ENCODE measurements at places on chromosomes 2 and 18.
A peak's percentile ranks its signal among the peaks of the same experiment; 100 is the strongest.

GRCh38 chr2:240319221-240319854 is 116.1 kb upstream of the GPC1 start:
- peak; percentile 37 for DNase-seq

- DNase-seq: no peak
Measured at GRCh38 chr2:118856978-118857676, 9.7 kb upstream of the EN1 start.

GRCh38 chr2:144738749-144739148 is 218.8 kb upstream of the ZEB2 start:
- no peak for DNase-seq

GRCh38 chr18:34729740-34730355 is 19.8 kb downstream of the DTNA start:
- no peak for DNase-seq

- DNase-seq: no peak
Measured at GRCh38 chr2:134792186-134792585, 46.2 kb upstream of the ACMSD start.

DNA sequence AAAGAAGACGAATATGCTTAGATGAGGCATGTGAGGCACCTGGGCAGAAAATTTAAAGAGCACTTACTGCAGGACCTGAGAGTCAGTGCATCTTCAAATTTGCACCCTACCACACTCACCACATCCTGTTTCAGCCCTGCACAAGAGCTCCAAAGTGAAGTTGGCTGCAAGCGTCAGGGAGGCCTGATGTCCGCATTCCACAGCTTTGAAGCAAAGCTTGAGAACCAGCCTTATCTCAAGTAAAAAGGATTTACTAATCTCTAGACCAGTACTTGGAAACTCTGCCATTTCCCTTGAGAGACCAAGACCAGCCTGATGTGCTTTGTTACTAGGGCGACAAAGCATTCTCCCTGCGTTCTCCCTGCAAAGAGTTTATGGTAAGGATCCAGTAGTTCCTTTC is 3.4 kb upstream of the ASNSD1 start:
- DNase-seq: no peak

- DNase-seq: no peak
Measured at GRCh38 chr2:207341804-207342203, 176.1 kb upstream of the KLF7 start.

DNA sequence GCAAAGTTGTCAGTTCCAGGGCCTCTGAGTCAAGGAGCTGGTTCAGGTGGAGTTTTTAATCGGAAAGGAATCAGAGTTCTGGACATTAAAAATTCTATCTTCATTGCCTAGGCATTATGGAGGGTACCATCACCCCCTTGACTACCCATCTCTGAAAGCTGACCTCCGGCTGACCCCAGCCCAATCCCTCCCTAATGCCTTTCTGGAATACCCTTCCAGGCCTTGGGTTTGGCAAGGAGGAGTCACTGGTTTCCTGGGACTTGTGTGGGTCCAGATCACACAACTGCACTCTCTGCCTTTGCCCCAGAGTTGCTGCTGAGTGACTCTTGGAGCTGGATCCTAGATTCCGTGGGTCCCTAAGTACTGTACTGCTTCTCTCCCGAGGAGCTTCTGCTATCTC is 1.0 kb upstream of the OSR1 start:
- DNase-seq: no peak

GRCh38 chr2:33763671-33764310 is 164.7 kb upstream of the FAM98A start:
- no peak for DNase-seq

DNA sequence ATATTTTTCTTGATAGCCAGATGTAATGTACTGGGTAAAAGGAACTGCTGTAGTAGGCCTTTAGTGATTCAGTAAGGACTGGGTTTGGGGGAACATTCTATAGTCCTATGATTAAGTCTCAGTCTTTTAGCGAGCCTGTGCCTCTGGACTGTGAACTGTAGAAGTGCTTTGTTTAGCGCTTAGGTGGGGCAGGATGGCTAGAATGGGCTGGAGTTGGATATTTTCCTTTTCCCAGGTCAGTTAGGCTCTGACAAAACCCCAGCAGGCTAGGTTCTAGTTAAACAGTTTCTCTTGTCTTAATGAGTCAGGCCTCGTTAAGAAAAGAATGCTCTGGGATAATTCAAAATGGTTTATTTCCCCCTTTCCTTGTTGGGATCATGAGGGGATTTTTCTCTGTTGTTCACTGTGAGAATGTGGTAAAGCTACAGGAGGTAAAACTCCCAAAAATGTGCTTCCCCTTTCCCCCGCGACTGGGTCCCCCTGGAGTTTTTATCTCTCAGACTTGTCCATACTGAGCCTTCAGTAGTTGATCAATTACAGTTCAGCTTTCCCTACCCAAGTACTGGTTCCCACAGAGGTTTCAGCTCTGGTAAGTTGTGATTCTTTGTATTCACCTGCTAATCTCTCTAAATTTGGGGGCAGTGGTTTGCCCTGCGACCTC is 31.5 kb downstream of the EHBP1 start:
- no peak for DNase-seq

GRCh38 chr2:204315236-204315662 is 230.0 kb upstream of the PARD3B start:
- no peak for DNase-seq

DNA sequence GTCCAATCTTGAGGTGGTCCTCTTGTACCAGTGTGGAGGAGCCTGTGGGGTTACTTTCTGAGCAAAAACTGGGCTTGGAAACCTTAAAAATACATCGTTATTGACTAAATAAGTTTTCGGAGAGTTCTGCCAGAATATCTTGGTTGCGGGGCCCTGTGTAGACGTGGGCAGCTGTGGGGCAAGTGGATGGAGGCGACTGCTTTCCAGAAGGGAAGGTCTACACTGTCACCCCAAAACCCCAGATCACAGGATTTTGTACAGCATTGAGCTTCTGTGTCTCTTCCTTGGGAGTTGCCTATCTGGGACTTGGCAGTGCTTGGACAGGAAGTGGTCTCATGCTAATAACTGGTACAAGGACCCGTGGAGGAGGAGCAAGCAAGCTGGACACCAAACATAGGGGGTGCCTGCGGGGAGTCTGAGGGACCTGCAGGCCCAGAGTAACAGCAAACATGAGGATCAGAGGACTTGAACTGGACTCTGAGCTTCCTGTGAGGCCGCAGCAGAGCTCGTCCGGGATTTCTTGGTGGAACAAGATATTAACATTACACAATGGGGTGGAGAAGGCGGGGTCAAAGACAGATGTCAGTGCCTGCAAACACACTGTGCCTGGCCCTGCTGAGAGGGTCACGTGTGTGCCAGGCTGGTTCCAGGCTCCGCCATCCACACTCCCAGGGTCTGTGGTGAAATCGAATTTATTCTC is 48.0 kb upstream of the CTLA4 start:
- DNase-seq: no peak

DNA sequence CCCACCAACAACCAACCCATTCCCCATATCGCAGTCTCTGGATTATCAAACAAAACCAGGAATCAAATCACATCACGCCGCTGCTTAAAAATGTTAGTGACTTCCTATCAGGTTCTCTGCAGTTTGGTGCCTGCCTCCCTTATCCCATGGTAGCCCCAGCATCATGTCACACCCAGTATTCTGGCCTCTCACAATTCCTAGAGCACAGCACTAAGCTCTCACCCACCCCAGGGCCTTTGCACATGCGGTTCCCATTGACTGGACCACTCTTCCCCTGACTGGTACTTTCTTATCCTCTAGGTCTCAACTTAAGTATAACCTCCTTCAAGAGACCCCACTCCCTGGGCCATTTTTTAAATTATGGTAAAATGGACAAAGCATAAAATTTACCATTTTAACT is 12.8 kb downstream of the ATP8B1 start:
- DNase-seq: no peak

- no peak for DNase-seq
Measured at GRCh38 chr2:31212659-31213600, 4.4 kb downstream of the CAPN14 start.

GRCh38 chr2:54606393-54606958 is 117.0 kb upstream of the EML6 start:
- no peak for DNase-seq

- no peak for DNase-seq
Measured at GRCh38 chr18:48957136-48957535, 6.4 kb upstream of the SMAD7 start.

GRCh38 chr18:7766817-7767216 is 199.7 kb downstream of the PTPRM start:
- no peak for DNase-seq

GRCh38 chr18:9281780-9282179 is 52.8 kb upstream of the TWSG1 start:
- DNase-seq: no peak

GRCh38 chr2:65548576-65549256 is 116.3 kb upstream of the SPRED2 start:
- DNase-seq: no peak

DNA sequence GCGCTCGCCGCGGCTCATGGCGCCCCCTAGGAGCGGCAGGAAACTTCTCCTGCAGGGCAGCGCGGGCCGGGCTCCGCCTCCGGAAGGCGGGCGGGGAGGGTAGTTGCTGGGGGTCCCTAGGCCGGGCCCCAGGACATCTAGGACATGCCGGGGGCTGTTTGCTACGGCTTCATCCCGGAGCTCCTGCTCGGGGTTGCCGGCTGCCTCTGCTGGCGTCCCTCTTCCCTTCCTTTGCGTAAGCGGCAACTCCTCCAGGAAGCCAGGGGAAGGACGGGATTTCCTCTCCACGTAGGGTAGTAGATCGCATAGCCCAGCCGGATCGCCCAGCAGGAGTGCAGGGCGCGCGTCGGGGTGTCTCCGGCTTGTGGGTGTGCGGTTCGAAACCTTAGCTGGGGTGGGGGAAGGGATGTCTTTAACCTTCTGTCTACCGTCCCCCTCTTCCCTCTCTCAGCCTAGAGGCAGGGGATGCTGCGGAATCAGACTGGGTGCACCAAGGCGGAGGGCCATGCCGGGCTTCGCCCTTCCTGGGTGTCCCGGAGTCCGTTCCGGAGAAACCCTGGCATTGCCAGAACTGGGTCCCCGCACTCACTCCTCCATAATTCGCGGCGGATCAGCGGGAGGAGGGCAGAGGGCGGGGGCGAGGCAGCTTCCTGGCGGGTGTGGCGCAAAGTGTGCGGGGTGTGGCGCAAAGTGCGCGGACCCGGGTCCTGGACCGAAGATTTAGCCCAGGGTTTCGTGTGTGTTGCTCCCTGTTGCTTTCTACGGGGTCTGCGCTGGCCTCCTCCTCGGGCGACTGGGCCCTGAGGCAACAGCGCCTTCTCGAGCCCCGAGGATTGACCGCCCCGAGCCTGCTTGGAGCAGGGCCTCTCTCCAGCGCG is 12.2 kb upstream of the SKOR2 start:
- no peak for DNase-seq
